Stimulated activated CD4-positive, alpha-beta T cell treated with anti-CD3 and anti-CD28 coated beads, Interleukin-1b, Interleukin-23, amount 100 ng/mL, for 1 hour (primary cell): ENCODE measurements at places on chromosomes 2 and 18.
A peak's percentile ranks its signal among the peaks of the same experiment; 100 is the strongest.

GRCh38 chr2:194464964-194465638, 1191.9 kb upstream of the SLC39A10 start:
- DNase-seq = no peak

DNA sequence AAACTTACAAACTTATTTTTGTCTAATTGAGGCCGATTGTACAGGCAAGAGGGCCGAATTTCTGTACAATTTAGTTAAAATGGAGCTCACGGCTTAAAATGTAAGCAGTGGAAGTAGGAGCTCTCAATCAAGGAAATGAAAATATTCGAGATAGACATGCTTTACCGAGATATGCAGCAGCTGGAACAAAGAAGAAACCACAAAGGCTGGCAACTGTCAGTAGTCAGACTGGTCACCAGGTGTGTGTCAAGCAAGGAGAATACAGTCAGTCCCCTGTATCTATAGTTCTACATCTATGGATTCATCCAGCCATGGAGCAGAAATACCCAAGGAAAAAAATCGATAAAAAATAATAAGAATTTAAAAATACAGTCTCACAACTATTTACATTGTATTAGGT, 122.6 kb downstream of the WDSUB1 start:
- no peak for DNase-seq

DNA sequence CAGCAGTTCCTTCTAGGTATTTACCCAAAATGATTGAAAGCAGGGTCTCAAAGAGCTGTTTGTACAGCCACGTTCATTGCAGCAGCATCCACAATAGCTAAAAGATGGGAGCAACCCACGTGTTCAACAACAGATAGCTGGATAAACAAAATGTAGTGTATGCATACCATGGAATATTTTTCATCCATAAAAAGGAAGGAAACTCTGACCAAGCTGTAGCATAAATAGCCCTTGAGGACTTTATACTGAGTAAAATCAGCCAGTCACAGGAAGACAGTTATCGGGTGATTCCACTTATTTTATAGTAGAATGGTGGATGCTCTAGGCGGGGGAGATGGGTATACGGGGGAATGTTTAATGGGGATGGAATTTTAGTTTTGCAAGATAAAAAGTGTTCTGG, 7.5 kb downstream of the TRAPPC12 start:
- DNase-seq = no peak

- DNase-seq = no peak
Measured at GRCh38 chr2:37020212-37020886, 54.0 kb upstream of the STRN start.

- DNase-seq = no peak
Measured at GRCh38 chr18:71327441-71327840, 1038.6 kb downstream of the SOCS6 start.

- no peak for DNase-seq
Measured at GRCh38 chr2:50711714-50712113, 320.2 kb downstream of the NRXN1 start.

GRCh38 chr2:383888-384287, 96.0 kb upstream of the ALKAL2 start:
- no peak for DNase-seq

DNA sequence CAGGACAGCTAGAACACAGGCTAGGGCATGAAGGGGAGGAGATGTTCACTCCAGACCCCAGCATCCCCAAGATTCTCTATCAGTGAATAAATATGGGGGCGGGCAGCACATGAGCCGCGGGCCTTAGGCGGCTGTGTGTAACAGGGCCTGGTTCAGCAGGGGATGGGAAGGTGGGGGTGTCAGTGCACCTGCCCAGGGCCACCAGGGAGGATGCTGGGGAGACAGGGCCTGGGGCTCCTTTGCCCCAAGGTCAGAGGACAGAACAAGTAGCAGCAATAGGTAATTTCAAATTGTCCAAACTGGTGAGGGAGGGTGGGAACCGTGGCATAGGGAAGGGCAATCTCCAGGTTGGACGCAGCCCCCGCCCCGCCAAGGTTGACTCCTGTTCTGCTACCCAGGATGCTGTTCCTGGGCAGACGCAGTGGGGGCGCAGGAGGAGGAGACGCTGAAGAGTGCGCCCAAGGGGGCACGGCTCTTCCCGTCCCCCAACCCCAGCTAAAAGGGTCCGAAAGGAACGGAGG, 16.2 kb downstream of the CYP26B1 start:
- no peak for DNase-seq

GRCh38 chr2:23940718-23941620, 706 bp downstream of the UBXN2A start:
- DNase-seq = no peak

- no peak for DNase-seq
Measured at GRCh38 chr2:208406474-208407451, at the start of gene PTH2R. PTH2R (plus strand) TSS chr2:208406792; CDS start chr2:208407044, 252 bp downstream.

DNA sequence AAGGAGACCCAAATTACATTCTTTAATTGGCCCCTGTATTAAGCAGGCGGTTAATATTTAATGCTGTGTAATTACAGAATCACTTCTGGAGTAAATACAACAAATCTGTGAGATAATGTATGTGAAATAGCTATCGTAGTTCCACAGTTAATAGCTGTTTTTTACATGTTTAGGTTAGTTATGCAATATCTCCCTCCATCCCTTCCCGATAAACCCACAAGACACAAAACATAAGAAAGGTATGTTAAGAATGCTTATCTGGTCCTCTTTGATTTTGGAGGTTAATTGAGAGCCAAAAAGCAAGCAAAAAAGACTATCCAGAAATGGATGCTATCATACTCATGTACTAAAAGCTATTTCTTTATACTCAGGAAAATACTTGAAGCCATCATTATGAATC, 49.1 kb downstream of the ZNF638 start:
- DNase-seq = no peak

DNA sequence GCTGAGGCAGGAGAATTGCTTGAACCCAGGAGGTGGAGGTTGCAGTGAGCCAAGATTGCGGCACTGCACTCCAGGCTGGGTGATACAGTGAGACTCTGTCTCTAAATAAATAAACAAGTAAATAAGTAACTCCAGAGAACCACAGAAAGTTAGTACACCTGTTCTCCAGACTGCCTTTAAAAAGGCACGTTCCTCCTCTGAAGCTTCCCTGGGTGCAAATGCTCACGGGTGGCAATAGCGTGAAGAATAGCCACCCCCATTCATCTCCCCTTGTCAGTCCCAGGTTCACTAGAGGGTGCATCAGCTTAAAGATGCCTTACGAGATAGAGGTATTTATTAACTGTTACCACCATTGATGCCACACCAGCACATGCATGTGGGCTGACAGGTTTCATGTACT, 64.3 kb upstream of the RTN4 start:
- no peak for DNase-seq

- DNase-seq = no peak
Measured at GRCh38 chr2:158319269-158319668, 137.3 kb downstream of the CCDC148 start.

- DNase-seq = peak; percentile 1
Measured at GRCh38 chr18:2104620-2105462, 466.5 kb downstream of the METTL4 start.

DNA sequence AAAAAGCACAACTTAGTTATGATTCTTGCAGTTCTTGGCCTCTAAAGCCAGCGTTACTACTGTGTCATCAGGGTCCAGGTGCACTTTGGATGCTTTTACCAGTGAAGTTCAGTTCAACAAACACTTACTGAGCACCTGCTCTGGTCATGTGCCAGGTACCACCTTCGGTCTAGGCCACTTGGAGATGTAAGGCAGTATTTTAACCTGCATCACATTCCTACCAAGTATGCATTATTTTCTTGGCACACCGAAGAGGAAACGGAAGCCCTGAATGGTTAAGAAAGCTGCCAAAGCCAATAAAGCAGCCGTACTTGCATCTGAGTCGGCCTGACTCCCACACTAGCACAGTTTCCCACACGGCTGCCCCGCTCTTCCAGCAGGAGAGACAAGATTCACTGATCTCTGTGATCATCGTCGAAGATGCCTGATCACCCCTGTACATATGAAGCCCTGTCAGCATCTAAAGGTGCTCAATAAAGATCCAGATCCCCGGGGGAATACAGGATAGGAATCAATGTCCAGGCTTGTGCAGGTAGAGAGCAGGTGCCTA, 427.1 kb downstream of the EIPR1 start:
- no peak for DNase-seq

DNA sequence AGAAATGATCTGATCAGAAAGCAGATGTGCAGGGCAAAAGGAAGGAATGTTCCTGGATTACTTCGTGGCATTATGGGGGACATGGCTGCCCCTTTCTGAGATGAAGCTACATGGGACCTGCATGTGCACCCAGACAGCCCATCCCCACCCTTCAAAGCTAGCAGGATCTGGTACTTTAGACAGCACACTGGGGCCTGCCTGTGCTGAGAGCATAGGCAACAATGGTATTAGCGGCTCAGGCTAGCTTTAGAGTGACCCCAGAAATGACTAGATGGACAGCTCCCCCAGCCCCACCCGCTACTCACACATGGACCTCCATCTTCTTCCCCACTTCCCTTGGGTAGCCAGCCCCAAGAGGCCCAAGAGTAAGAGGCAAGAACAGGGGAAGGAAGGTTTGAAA, 61.5 kb upstream of the NFE2L2 start:
- no peak for DNase-seq

GRCh38 chr18:35968278-35968880, 4.1 kb upstream of the RMP24 start:
- DNase-seq = no peak

GRCh38 chr2:47490406-47490805, 87.5 kb downstream of the MSH2 start:
- DNase-seq = no peak

DNA sequence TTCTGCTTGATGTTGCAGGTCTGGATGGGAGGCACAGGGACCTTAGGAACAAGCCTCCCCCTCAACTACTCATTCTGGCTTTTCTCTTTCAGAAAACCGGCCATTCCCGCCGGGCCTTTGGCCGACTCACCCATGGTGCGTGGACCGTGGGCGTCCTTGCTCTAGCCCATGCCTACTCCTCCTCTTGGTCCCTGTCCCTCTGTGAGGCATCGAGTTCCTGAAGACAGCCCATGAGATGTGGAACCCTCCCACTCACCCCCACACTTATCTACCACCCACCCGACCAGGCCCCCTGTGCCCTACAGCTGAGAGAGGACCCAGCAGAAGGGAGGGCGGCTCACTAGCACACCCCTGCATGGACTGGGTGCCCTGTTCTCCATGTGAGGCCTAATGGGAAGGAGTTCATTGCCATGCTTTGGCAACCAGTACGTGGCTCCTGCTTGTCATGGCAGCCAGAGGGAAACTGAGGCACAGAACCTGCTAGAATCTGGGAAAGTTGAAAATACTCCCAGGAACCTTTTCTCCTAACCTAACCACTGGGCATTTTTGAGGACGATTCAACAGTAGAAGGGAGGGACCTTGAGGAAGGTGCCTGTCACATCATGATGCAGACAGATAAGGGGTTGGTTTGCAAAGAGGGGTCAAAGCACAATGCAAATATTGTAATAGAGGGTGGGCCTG, 8.5 kb downstream of the SPEG start:
- DNase-seq = no peak

DNA sequence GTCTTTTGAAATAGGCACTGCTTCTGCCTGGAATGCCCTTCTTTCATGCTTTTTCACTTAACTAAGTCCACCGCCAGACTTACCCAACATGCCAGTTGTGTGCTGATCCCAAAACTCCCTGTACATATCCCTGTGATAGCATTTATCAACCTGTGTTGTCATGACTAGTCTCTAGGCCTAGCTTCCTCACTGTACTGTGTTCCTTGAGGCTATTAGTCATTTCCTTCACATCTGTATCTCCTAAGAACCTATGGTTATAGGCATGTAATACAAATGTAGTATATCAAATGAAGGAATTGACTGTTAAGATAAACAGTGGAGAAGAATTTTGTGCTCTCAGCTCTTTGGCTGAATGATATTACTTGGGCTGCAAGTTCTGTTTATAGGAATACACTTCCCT, 184.3 kb downstream of the CYRIA start:
- DNase-seq = no peak

DNA sequence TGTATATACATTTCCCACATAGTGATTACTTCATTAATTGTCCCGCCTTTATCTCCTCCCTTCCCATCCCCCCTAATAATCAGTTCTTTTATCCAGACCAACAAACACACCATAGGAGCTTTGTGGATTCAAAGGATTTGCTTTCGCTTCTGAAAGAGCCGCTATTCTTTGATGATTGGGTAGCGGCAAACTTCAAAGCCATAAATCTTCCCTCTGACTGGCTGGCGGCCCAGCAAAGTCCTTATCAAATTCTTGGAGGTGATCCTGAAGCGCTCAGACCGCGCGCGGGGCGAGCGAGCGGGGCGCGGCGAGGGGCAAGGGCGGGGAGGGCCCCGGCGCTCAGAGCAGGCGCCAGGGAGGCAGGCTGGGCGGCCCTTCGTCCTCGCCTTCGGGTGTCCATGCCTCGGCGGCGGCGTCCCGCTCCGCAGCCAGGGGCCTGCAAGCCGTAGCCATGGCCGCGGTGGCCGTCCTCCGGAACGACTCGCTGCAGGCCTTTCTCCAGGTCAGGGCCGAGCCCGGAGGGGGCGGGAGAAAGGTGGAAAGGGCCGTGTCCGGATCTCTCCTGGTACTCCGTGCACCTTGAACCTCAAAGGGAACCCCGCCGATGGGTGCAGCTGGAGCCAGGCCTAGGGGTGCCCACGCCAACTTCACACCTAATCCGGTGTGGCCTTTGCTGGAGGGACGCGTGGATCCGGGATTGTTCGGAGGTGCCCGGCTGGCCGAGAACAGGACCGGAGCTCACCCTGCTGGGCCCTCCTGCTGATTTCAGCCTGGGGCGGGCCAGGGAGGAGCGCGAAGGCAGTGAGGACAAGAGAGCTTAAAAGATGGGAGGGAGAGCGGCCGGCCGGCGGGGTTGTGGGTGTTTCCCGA, at the start of gene SP5:
TSS of gene SP5 (plus strand) at position 276 of the 870 bp plus-strand sequence. CDS start at position 452, 176 bp downstream.
- no peak for DNase-seq

DNA sequence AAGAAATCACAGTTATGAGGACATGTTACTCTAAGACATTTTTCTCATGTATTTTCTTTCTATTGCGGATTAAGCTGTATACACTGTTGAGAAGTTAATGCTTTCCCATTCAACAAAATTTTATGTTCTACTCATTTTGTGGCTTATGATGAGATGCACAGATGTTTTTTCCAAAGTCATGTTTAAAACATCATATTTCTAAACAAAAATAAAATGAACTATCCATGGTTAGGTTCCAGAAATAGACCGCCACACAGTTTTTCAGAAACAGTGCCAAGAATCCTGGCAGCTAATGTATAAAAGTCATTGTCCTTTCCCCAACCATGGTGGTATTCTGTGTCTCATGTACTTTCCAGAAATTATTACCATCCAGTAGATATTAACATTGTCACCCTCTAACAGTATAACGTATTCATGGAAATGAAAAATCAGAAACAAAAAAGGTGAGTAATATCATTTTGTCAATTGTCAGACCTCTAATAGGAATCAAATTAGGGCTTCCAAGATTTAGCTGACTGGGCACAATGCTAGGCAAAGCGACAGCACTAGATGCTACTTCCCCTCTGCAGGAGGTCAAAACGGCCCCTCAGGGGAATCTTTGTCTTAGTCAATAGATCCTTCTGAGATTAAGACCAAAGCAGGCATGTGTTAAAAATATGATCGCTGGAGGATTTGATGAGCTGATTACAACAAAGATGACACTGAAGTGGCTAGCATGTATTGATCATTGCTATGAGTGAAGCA, 54.4 kb upstream of the ZNF397 start:
- DNase-seq = no peak
